ENCODE measurements at places on chromosomes 16 and 17.

- DNase-seq, result no peak
Measured at GRCh38 chr16:5460701-5461100, 363.1 kb upstream of the EEF2KMT start.

DNA sequence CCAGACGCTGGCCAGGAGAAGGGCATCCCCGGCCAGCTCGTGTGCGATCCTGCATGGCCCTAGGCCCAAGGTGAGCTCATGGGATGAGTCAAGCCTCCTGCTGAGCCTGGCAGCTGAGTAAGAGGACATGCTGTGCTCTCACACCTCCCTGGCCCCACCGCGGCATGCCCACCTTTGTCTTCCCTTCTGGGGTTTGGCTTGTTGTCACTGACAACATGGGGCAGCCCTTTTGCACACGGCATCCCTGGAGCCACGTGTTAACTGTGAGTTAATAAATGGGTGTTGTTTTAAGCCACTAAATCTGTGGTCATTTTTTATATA, 8.9 kb upstream of the TNS4 start:
- no peak for DNase-seq

DNA sequence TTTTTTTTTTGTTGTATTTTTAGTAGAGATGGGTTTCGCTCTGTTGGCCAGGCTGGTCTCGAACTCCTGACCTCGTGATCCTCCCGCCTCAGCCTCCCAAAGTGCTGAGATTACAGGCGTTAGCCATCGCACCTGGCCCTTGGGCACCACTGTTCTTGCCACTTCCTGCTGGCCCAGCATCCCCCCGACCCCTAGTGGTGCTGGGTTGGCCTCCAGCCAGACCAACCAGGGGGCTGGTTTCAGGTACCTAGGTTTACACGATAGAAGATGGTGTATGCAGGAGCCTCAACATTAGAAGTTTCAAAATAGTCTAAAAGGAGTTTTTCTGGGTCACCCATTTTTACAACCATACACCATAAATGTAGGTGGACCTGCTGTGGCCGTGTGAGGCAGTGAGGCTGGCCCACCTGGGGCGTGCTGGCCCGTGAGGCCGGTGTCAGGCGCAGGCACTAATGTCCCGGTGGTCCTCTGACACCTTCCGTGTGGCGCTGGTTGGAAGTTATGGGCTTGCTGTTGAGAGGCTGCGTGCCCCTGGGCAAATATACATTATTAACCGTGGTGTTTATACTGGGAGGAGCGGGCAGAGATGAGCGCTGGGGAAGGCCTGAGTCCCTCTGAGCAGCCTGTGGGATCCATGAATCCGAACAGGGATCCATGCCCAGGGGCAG, 43.5 kb downstream of the CFAP20 start:
- no peak for DNase-seq

DNA sequence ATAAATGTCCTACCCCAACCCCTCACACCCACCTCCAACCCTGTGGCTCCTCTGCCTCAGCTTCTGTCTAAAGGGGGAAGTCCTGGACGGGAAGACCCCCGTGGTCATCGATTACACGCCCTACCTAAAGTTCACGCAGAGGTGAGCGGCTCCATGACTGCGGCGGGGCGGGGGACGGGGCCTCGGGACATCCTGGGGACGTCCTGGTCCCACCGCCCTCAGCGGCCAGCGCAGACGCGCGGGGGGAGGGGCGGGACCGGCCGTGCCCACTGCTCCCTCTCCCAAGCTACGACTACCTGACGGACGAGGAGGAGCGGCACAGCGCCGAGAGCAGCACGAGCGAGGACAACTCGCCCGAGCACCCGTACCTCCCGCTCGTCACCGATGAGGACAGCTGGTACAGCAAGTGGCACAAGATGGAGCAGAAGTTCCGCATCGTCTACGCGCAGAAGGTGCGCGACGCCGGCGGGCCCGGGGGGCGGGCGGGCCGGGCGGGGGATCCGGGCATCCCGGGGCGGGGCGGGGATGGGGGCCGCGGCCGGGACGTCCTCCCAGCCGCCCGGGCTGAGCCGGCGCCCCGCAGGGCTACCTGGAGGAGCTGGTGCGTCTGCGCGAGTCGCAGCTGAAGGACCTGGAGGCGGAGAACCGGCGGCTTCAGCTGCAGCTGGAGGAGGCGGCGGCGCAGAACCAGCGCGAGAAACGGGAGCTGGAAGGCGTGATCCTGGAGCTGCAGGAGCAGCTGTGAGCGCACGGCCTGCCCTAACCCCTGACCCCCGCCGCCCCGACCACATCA, 6.7 kb downstream of the RUNDC3A start:
- no peak for DNase-seq
